ENCODE measurements at places on chromosomes 6 and 20.

- no peak for DNase-seq
Measured at GRCh38 chr6:120918137-120918536, 416.1 kb downstream of the TBC1D32 start.

- peak; percentile 46 for DNase-seq
Measured at GRCh38 chr20:48826883-48827771, 672 bp downstream of the PREX1 start.

DNA sequence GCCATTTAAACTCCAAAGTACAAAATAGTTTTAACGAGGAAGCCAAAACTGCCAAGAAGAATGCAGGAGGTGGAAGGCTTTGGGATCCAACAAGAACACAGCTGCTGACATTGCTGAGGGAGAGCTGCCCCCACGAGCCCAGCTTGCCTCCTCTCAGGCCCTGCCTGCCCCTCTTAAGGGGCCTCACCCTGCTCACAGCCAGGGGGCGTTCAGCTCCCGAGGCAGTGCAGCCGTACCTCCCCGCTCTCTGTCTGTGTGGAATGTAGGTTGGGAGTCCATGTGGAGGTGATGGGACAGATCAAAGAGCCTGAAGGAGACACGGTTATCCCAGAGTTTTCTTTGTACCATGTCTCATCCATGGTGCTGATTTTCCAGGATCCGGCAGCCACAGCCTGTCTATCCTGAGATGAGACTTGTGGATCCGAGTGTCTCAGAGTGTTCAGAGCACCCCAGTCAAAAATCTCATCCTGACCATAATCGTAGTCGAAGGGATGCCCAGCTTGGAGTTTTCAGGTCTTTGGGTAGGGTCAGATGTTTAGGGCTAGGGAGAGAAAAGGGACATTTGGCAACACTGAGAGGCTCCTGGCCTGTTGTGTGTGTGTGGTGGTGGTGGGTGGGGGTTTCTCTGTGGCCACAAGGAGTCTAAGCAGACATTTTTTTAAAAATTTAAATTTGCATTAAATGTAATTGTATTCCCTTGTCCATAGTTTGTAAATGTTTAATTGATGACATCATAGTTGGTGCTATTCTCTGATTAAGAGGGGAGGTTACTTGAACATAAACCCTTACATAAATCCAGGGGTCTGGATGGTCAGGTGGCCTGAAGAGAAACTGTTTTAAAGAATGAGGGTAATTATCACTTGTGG, 111.4 kb upstream of the CLDN20 start:
- DNase-seq: no peak

DNA sequence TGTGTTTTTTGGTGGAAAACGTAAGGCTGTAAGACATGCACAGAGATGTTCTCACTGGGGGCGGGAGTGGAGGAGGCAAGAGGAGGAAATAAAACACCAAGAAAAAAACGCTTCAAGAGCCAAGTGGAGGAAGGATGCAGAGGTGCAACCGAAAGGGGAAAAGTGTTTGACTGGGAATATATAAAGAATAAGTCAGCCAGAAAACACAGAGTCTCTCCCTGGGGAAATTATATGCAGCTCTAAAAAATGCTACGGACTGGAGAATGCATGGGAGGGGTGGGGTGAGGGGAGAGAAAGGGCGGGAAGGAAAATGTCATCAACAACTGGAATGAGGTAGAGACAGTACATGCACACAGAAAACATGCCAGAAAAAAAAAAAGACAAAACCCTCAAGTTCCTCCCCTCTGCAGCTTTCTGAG, 133.5 kb downstream of the SCML4 start:
- DNase-seq: no peak

GRCh38 chr20:63686492-63687321, 9.7 kb upstream of the TNFRSF6B start:
- peak; percentile 58 for DNase-seq

DNA sequence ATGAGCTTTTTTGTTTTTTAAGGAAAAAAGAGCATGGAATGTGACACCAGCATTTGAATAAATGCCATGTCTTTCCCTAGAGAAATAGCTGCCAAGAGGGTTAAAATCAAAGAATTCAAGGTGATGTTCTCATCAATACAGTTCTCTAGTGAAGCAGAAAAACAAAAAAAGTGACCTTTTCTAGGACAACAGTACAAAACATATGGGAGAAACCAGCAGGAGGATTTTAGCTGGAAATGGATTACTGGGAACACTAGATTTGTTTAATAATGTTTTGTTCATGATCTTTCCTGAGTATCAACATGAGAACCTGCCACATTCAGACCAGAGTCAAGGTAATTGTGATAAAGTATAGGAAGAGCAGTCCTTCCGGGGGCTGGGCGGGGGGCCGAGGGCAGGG, 372.2 kb downstream of the LMBRD1 start:
- DNase-seq: no peak

DNA sequence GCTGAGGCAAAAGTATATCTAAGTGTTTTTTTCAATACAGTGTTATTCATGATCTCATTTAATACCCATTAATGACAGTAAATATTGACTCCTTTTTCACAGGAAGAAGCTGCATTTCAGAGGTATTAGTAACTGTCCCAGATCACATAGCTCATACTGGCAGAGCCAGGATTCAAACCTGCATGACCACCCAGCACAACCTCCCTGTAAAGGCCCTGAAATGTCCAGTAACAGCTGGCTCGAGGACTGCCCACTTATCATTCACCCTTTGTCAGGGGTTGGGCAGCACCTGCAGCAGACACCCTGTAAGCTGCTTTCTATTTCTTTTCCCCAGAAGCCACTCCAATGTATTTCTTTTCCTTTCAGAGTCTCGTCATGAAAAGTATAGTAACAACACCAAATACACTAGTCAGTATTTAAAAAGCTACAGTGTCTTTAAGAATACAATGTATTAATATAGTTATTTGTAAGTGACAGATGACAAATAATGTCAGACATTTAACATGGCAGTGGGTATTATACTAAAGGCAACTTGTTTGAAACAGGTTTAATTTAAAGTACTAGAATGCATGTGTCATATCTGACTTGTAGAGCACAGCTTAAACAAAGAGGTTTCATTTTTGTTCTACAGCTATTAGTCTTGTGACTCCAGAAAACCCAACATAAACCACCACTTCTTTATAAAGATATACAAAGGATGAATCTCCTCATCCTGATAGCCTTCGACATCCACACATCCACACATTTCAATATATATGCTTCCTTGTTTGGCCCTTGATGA, 841.6 kb upstream of the GJE1 start:
- no peak for DNase-seq
